ENCODE measurements at places on chromosomes 13 and 19.

DNA sequence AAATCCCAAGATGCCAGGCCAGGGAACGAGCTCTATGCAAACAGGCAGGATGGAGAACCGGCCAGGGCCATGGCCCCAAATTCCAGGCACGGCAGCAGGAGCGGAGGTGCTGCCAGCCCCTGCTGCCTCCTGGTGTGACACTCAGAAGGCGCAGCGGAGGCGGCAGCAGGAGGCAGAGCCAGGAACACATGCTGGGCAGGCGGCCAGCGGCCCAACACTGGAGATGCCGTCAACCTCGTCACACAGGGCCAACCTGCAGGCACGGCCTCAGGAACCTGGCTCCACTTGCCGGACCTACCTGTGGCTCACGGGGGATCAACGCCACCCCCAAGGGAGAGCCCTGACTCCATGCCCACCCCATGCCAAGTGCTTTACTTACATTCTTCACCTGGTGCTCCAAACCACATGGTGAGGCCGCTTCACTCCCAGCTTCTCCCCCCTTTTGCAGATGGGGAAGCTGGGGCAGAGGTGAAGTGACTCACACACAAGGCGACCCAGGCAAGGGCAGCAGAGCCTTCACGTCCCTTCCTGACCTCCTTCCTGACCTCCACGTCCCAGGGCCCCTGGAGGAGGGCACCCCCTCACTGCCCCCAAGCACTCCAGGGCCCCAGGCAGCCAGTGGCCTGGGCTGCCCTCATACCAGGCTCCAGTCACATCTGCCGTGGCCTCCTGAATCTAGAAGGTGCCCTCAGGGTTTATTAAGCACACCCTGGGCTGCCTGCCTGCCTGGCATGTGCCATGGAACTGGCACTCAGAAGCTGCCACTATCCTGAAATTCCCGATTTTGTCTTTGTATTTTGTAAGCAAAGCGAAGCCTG is 43.5 kb downstream of the GGACT start:
- DNase-seq = no peak

DNA sequence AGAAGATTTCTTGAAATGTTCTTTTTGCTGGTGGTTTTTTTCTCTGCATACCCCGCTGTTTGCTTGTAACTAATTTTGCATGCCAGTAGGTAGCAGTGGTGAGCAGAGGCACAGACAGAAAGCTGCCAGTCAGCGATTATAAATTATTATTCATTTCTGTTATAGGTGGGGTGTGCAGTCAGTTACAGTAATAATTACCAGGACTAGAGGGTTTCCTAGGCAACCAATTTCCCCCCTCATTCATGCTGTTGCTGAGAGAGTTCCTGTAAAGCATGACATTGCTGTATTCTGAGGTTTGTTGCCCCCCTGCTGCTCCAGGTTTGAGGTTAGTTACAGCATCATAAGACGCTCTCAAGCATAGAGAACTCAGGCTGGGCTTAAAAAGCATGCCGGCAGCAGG is 104.5 kb downstream of the URI1 start:
- peak; percentile 50 for DNase-seq

DNA sequence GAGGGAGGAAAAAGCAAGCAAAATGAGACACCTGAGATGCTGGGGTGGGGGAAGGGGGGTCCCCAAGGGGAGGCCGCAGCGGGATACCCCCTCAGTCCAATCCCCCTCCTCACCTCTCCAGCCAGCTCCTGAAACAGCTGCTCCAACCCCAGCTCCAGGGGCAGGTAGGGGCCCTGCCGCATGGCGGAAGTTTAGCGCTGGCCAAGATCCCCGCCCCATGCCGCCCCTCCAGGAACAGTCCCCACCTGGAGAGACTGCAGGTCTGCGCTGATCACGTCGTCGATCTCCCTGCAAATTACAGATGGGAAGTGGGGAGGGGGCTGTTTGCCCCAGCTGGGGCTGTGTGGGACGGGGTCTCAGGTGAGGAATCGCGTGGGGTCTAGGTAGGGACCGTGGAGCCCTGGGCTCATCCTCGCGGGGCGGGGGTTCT is 9.0 kb downstream of the CAPN12 start:
- peak; percentile 51 for DNase-seq

DNA sequence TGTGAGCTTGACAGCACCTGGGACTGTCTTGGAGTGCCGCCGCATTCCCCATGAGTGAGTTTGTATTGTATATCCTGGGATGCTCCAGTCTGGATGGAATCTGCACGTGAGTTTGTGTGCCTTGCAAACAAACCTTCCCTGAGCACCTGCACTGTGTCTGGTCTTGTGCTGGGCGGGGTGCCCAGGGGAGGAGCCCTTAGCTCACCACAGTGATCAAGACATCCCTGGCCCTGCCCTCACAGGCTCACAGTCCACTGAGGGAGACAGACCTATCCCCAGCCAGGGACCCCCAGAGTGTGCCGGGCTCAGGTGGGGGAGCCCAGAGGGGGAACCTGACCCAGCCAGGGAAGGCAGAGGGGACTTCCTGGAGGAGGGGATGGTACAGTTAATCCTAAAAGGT is 1.7 kb upstream of the BCAM start:
- DNase-seq = no peak

- no peak for DNase-seq
Observed at GRCh38 chr13:69410761-69411160, 696.9 kb upstream of the ATXN8OS start.

DNA sequence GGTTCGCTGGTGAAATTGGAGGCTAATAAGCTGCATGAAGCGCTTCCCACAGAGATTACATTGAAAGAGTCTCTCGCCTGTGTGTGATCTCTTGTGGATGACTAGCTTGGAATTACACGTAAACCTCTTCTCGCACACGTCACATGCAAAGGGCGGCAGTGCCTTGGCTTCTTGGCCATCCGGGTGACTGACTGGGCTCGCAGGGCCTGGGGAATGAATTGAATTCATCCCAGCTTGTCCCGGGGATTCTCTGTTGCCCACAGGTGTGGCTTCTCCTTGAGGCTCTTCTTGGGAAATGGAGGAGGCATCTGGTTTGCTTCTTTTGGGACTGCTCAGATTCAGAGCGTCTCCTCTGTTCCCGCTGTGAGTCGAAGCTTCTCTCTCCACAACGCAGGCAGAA is 19.8 kb downstream of the ZSCAN5C start:
- no peak for DNase-seq

DNA sequence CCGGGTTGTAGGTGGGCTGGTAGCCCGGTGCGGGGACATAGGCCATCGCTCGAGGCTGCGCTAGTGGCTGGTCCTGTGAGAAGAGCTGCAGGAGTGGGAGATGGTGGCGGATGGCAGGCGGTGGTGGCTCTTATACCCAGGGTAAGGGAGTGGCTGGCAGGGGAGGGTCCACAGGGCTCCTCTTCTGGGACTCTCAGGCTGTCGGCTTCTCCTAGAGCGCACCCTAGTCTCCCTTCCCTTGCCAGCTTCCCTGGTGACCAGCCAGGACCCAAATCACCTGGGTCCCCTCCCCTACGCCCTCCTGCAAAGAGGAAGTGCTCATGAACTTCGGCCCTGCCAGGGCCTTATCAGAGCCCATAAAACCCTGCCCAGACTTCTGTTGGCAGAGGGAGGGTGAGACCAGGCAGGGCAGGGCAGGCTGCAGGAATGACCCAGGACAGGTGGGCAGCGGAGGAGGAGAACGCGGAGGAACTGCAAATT is at the start of gene LGALS4:
LGALS4 (minus strand) TSS at position 105 of the 480 bp plus-strand sequence; CDS start at position 46, 59 bp downstream.
- no peak for DNase-seq

DNA sequence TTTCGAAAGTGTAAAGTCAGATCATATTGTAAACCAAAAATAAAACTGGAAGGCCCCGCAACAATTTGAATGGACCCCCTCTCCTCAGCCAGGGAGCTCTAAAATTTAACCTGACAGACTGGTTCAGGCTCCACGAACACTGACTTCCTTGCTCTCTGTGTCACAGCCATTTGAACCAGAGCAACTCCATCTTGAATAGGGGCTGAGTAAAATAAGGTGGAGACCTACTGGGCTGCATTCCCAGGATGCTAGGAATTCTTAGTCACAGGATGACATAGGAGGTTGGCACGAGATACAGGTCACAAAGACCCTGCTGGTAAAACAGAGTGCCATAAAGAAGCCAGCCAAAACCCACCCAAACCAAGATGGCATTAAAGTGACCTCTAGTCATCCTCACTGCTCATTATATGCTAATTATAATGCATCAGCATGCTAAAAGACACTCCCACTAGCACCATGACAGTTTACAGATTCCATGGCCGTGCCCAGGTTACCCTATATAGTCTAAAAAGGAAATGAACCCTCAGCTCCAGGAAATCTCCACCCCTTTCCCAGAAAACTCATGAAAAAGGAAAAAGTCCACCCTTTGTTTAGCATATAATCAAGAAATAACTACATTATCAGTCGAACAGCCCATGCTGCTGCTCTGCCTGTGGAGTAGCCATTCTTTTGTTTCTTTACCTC is 43.1 kb downstream of the RFXAP start:
- DNase-seq = no peak

DNA sequence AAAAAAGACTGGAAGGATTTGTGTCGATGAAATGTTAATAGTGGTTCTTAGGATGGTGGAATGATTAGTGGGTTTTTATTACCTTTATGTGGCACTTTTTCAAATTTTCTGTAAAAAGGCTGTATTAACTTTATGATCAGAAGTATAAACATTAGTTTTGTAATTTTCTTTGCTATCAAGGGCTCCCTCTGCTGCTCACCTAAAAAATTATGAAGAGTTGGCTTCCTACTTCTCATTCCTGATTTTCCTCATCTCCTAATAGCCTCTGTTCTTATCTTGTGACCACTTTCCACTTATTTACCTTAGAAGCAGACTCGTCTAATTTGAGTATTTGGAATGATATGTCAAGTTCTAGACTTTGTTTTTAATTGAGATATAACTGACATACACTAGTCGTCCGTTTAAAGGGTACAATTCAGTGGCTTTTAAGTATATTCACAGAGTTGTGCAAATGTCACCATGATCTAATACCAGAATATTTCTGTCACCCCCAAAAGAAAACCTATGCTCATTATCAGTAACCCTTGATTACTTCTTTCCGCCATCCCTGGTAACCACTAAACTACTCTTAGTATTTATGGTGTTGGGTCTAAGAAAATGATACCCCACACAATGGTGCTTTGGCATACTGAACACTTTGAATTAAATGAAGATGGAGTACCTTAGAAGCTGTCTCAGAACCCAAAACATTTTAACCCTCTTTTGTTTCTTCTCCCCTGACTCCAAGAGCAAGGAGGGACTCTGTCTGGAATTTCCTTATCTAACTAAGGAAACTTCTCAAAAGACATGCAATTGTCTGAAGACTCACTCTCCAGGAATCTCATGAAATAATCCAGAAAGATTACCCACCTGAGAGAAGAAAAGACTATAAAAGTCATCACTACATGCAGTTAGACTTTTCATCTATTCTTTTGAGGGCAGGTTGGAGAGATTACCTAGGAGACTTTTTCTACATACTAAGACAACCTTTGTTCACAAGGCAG is 311.3 kb downstream of the DLEU7 start:
- DNase-seq = peak; percentile 32
